ENCODE measurements at places on chromosomes 2 and 18.

DNA sequence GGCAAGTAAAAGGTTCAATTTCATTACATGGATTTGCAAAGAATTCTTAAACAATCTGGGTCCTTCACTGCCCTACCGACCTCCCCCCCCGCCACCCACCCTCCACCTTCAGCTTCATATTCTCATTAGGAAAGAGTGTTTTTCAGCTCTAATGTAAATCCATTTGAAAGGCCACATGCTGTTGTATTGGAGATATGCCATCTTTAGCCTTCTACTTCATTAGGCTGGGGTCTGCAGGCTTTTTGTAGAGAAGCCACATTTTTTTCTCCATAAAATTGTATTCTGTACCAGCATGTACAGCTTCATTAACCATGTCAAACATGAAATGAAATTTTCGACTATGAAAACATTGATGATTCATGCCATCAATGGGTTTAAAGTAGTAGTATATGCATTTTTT lies 42.8 kb upstream of the THUMPD2 start:
- DNase-seq, result no peak

- peak; percentile 63 for DNase-seq
These were observed 85.1 kb upstream of the ACAA2 start for GRCh38 chr18:49898421-49898820.

DNA sequence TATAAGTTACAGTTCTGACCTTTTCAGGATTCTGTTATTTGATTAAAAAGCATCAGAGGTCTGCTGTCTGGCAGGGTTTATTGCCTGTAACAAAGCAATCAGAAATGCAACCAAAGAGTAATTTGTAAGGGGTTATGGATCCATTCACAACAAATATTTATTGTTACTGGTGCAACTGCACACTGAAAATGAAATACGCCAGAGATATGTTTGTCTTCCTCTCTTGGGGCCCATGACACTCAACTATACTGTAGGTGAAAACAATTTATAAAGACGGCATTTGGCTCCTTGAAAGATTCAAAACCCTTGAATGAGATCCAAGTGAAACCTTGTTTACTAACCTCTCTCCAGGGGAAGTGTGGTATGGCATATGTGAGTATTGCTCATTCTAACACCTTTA lies 452.2 kb downstream of the MBD2 start:
- DNase-seq, result no peak

DNA sequence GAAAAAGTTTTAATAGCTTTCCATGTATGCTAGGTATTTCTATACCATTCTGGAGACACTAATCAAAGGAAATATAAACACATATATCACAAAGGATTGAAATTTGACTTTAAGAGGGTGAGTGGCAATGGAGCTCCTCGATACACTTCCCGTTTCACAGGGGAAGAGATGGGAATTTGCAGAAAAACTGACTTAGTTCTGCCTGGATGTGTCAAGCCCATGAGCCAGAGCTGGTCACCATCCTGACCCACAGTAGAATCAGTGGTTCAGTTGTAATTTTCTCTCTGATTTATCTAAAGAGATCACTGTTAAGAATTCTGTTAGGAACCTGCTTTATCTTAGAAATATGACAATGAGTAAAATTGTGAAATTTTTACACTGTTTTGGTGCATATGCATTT lies 34.2 kb downstream of the PLCL1 start:
- no peak for DNase-seq

- no peak for DNase-seq
These were observed 14.0 kb downstream of the ASPRV1 start for GRCh38 chr2:69947325-69947931.

DNA sequence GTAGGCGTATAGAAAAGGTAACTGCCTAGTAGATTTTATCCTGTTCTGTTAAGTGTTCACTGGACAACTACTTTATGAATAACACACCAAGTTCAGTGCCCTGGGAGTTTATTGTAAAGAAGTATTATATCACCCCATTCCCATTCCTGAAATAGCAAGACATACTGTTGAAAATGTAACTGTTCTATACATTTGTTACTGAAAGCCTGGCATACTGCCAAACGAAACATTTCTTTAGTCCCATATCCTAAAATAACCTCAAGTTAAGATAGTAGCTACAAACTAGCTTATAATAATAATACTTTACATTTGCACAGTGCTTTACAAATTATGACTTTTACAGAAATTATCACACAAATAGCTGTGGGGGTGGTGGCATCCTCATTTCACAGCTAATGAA lies 25.1 kb downstream of the SPDYA start:
- DNase-seq, result no peak

DNA sequence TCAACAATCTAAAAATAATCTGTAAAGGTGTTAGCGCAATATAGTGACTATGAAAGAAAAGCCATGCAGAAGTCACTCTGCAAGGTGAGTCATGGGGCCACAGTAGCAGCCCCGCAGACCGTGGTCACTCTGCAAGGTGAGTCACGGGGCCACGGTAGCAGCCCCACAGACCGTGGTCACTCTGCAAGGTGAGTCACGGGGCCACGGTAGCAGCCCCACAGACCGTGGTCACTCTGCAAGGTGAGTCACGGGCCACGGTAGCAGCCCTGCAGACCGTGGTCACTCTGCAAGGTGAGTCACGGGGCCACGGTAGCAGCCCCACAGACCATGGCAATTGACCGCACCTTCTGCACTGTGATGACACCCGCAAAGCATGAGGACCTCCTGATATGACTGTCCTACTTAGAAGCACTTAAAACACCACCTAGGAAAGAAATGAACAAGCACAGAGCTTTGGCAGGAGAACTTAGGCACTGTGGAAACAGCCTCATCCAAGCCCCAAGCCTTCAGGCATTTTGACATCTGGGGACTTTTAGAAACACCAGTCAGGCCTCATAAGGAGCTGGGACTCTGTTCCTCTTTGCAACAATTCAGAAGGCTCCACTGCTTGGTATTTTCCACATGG lies 70.1 kb downstream of the LDLRAD4 start:
- no peak for DNase-seq

DNA sequence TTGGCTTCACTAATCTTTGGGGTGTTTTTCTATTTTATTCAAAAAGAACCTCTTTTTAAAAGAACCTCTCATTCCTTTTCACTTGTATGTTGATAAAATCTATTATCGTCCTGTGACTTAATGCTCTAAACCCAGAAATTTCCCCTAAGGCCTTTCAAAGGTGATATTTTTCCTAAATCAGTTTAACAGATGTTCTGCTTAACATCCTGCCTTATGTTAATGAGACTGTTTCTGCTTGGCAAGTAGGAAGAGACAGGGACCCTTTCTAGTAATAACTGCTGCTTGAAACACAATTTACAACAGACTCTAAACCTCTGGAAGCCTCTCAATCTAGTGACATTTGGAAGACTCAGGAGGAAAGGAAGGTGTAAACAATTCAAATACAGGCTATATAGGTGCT lies 128.8 kb downstream of the KCNJ3 start:
- no peak for DNase-seq

GRCh38 chr18:25239151-25239550 lies 112.8 kb downstream of the ZNF521 start:
- DNase-seq, result no peak

DNA sequence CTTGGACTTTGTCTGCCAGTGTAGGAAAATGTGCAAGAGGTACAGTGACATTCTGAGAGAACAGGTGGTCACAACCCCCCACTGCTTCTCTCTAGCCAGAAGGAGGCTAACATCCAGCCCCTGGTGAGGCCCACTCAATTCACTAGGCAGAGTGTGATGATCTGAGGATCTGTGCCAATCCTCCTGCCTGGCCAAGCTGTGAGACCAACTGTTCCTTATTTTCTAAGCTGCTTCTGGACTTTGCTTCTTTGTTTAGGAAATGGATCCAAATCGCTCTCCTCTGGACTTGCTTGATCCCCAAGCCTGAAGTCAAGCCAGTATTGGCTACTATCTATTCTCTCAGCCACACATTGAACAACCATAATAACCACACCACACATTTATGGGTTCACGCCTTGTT lies 202.8 kb downstream of the PIK3C3 start:
- DNase-seq, result no peak

DNA sequence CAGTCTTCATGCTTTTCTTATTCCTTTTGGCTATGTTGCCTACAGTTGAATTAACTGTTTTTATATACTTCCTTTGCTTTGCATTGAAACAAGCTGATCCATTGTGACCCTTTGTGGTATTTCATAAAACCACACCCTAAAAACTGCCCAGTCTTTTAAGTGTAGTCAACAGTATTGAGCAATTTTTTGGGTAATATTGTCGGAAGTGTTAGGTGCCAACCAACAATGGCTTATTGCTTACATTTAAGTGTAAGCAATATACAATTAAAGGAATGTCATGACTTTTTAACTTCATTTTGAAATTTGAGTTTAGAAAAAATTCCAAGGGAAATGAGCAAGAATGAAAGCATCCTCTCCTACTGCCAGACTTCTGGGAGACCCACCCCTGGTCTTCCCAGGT lies 174.1 kb downstream of the NEDD4L start:
- no peak for DNase-seq

- DNase-seq, result no peak
These were observed 119.1 kb downstream of the UXS1 start for GRCh38 chr2:106075048-106075447.

DNA sequence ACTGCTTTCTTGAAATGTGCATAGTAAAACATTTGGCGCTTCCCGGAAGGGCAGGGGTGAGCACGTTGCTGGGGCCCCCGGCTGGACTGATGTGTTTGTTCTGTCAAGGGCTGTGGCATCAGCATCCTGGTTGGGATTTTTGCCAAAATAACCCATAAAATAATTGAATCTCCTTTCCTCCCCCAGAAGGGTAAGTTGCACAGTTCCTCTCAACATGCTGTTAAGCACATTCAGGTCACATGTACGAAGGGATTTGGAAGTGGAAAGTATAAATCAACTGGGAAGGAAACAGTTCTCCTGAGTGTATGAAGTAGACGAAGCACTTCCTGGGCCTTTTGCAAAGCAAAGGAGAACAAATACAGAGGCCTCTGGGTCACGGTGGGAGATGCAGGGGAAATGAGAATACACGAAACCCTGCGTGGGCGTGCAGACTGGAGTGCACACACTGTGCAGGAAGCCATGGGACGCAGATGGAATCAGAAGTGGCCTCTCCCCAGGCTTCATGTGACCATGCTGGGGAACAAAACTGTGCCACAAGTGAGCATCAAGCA lies 183.9 kb downstream of the LPIN1 start:
- no peak for DNase-seq

- DNase-seq, result no peak
These were observed 11.7 kb upstream of the CXCR4 start for GRCh38 chr2:136129601-136130000.

- DNase-seq, result no peak
These were observed 22.4 kb downstream of the PTPN2 start for GRCh38 chr18:12861637-12862036.

- peak; percentile 53 for DNase-seq
These were observed 39.7 kb downstream of the DYNC1I2 start for GRCh38 chr2:171726847-171727450.

DNA sequence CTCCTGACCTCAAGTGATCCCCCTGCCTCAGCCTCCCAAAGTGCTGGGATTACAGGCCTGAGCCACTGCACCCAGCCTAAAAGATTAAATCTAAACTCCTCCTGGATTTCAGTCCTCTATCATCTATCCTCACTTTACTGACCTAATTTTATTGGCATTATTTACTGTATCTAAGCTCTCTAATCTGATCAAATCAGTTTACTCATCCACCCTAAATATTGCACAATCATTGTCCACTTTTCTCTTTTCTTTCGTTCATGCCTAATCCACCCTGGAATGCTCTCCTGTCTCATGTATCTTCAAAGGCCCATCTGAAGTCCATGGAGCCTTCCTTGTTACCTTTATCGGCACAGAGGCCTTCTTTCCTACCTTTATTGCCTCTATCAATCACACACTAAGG lies 31.6 kb upstream of the GPR155 start:
- DNase-seq, result no peak

DNA sequence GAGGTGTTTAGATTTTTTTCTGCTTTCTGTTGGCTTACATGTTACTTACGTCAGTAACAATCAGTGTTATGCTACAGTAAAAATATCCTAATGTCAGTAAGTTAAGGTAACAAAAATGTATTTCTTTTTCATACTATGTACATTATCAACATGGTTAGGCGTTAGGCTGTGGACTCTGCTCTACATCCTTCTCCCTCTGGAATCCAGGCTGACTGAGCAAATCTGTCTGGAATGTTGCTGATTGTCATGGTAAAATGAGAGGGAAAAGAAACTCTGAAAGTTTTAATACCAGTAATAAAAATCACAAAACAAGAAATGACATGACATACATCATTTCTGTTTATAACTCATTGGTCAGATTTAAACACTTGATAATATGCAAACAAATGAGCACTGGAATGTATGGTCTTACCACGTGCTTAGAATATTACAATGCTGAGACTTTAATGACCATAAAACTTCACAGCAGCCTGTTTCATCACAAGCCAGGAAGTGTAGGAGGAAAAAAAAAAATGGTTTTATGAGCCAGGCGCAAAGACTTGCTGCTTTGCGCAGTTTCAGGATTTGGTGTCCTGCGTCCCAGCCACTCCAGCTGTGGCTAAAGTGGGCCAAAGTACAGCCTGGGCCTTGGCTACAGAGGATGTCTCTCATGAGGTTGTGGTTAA lies 252.4 kb downstream of the FSIP2 start:
- peak; percentile 50 for DNase-seq

DNA sequence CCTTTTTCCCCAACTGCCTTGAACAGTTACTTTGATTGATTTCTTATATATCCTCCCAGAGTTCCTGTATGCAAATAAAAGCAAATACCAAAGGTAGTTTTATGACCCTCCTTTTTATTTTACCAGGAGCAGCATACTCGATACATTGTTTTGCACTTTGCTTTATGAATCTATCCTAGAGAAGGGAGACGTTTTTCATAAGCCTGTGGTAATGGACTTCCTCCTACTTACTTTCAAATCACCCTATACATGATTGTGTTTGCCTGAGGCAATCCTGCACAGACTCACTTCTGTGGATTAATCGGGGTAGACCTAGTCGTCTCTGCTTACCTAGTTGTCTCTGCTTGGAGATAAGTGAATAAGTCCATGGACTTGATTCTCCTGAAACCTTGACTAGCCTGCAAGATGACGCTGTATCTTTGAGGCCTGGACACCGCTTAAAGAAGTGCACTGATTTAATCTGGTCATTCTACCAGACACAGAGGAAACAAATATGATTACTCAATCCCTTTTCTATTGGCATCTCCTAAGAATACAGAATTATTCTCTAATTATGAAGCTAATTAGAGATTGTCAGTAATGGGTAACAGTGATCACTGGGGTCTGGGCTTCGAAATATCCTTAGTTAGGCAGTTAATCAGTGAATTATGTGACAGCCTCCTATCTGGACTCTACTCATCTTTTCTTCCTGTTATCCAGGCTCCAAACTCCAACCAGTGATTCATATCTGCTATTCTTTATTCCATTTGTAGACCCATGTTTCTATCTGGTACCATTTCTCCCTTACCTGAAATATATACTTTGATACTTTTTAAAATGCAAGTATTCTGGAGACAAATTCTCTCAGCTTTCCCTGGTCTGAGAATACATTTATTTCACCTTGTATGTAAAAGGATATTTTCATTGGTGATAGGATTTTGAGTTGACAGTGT lies 447.4 kb upstream of the TRIB2 start:
- DNase-seq, result no peak

Measured in fibroblast of skin of abdomen (primary cell).